ENCODE measurements at places on chromosomes 1 and 21.

- no peak for DNase-seq
These were observed 27.7 kb downstream of the PTPRF start for GRCh38 chr1:43558346-43558841.

- DNase-seq, result no peak
These were observed 11.5 kb downstream of the NECAP2 start for GRCh38 chr1:16451841-16452528.

- no peak for DNase-seq
These were observed 122.3 kb downstream of the TNFSF18 start for GRCh38 chr1:172928412-172928811.

DNA sequence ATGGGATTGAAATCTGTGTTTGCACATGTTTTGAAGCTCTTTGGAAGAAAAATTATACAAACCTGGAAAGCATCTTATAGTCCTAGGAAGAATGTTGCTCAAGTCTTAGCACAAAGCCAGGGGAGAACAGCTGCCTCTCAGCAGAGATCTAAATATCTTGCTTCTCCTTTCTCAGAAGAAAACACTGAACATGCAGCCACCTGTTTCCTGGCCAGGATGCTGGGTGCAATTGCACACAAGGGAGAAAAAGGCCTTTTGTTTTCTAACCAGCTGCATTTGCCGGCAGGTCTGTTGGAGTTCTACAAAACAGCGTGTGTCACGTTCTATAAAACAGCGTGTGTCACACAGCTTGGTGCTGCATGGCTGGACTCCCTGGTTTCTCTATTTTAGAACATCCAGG is 259.6 kb upstream of the PLD5 start:
- DNase-seq, result no peak

- no peak for DNase-seq
These were observed 18.1 kb upstream of the NBPF1 start for GRCh38 chr1:16631248-16632043.

GRCh38 chr21:17250778-17251241 is 262.0 kb upstream of the CXADR start:
- no peak for DNase-seq

DNA sequence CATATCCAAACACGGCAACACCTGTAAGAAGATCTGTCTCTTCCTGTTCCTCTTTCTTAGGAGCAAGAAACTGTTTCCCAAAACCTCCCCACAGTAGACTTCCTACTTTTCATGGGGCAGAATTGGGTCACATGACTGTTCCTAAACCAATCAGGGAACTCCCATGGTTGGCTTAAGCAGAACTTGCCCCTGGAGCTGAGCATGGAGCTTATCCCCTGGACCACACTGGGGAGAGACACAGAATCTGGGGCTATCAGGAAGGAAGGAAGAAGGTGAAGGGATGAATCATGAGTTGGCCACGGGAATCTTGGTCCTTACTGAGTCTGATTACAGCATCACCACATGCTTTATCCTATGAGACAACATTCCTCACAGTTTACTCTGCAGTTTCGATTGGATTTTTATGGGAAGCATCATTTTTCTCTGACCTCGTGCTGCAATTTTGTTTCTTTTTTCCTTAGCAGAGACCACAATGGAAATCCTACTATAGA is 81.8 kb downstream of the CDC7 start:
- no peak for DNase-seq

DNA sequence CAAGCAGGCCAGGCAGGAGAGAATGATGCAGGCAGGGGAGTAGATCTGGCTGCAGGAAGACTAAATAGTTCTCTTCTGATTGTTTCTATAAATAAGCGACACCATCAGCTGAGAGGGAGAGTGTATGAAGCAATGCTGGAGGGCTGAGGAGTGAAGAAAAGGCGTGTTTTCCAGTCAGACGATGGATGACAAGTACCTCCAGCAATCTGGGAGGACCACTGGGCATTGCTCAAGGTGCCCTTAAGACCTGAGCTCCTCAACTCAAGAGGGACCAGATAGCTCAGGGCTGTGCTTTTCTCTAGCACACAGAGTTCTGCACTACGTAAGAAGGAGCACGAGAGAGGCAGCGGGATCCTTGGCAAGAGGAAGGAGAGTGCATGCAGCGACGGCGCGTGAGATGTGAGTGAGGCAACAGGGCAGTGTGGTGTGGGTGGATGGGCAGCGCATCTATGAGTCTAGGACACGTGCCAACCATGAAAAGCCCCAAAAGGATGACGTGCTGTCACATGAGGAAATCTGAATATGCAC is 36.0 kb downstream of the PABPC4 start:
- DNase-seq, result no peak
